ENCODE measurements at places on chromosomes 7 and 10. TPM values are rescaled to one million over a fixed set of nuclear protein-coding genes. Genes with fewer than 3 reads are reported as not detected.

DNA sequence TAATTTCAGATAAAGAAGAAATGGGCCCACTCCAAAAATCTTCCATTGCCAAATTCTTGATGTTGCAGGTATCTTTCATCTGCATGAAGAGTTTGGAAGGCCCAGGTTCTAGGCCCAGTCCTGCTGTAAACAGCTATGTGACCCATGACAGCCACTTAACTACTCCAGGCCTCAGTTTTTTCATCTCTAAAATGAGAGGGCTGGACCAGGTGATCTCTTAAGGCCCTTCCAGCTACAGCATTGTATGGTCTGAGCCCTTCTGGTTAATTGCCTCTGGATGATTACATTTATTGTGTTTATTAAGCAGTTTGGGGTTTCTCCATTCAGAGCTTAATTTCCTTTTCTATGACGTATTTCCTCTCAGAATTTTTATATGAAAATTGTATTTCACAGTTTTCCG, 190.8 kb upstream of the KMT2E start:
- DNase-seq = no peak

DNA sequence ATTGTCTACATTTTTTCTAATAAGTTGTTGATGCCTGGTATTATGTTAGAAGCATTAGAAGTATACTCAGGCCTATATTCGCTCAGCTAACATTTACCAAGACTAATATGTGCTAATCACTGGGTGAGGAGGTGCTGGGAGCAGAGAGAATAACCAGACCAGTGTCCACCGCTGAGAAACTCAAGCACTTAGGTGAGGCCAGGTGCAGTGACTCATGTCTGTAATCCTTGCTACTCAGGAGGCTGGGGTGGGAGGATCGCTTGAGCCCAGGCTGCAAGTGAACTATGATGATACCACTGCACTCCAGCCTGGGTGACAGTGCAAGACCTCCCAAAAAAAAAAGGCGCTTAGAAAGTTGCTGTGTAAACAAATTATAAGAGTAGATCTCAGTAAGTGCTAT, 182.2 kb upstream of the AOAH start:
- DNase-seq = no peak

- DNase-seq = no peak
Observed at GRCh38 chr10:26368463-26368862, 69.7 kb upstream of the APBB1IP start.

The TRPV5 gene
- total RNA-seq = not detected

The SEMA4G gene
- total RNA-seq = 15.9 TPM

All from Calu3 (cell line).